ENCODE measurements at places on chromosomes 2 and 18. TPM values are rescaled to one million over a fixed set of nuclear protein-coding genes. Genes with fewer than 3 reads are reported as not detected.

DNA sequence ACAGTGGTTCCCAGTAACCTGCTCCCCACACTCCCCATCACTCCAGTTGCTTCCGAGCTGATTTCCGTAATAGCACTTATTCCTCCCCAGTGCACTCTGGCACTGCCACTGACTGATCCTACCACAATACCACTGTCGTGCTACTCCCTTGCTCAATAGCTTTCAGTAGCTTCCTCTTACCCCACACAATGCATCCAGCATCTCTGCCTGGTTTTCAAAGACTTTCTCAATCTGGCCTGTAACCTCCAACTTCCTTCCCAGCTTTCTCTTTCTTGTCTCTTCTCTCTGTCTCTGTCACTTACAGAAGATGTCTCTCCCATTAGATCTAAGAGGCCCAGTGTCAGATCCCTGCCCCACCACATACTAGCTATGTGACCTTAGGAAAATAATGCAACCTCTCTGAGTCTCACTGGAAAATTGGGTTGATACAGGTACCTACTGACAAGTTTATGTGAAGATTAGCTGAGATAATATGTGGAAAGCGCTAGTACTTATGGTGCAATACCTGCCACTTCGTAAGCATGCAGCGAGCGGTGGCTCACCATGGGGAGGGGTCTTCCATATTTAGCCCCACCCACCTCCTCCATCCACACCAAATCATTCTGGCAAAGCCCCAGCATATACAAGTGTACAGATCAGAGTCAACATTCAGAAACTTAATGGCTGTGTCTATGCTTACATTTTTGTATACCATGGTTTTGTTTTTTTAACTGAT lies 36.7 kb downstream of the SFXN5 start:
- no peak for DNase-seq

DNA sequence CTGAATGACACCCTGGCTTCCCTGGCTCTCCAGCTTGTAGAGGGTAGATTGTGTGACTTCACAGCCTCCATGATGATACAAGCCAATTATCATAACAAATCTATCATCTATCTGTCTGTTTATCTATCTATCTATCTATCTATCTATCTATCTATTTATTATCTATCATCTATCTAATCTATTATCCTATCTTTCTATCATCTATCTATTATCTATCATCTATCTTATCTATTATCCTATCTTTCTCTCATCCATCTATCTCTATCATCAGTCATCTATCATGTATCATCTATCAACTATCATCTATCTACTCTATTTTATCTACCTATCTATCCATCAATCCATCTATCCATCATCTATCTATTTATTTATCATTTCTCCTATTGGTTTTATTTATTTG lies 361.8 kb downstream of the RNF144A start:
- no peak for DNase-seq

Gene PSMA8
- total RNA-seq: not detected

Gene ESCO1
- 8.8 TPM for total RNA-seq

DNA sequence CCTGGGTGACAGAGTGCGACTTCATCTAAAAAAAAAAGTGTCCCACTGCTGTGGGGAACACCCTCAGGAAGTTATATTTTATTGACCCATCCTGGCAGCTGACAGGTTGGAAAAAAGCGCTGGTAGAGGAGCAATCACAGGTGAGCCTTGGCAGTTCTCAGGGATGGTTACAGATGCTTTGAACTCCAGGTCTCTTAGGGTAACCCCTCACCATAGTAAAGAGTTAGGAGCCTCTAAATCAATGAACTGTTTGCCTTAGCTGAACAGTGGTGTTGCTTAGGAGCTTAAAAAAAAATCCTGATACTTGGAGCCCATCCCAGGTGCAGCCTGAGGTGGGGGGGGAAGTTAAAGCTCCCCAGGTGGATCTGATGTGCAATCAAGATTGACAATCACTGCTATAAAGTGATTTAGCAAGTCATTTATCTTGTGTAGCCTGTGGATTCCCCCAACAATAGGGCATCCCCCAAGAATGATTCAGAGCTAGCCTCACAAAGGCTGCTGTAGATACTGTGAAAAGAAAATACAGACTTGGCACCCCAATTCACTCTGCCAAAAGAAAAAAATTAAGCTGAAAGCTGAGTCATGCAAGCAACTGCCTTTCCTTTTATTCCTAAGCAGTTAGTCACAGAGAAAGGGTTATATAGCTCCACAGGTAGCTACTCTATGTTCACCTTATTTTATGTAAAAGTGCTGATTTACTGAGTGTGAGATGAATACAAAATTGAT lies 14.8 kb downstream of the SLC16A14 start:
- DNase-seq: no peak

DNA sequence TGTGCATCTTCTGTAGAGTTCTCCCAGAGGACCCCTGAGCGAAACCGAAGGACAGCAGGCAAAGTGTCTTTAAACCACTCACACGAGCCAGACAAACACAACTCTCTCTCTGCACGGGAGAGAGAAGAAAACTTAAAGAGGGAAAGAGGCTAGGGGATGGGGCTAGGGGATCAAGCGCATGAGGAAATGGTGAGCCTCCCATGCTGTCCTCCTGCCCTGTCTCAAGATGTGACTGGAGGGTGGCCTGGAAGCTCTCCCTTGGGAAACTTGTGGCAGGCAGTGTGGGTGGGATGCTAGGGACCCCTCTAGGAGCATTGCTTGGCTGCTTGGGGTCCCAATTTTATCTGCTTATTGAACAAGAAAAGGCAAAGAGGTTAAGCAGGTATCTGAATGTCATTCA lies 44.5 kb downstream of the CYP26B1 start:
- peak; percentile 32 for DNase-seq

GRCh38 chr2:200525066-200525465 lies 941 bp upstream of the SGO2 start:
- DNase-seq: no peak

DNA sequence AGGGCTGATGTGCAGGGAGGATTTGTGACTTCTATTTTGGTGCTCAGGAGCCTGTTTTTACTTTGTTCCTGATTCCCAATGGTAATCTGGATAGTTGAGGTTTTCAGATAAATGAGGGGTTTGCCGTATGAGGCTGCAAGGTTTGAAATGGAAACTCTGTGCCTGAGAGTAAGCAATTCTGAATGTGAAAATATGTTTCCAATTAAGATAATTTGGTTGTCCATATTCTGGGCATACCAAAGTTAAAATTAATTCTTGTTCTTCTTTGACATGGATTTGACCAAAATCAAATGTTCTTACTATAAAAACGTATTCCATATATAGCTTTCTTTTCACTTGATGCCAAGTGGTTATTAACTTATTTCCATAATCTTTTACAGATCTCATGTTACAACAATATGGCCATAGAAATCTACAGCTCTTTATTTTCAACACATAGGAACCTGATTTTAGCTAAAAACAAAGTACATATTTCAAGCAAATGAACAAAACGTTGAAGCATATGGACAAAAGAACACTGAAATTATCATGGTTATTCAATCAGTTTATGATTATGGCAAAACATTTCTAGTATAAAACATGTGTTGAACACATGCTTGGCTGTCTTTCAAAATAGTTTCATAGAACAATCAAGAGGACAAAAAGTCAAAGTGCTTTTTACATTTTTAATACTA lies 63.4 kb upstream of the ARHGAP28 start:
- no peak for DNase-seq

Gene POU3F3
- 0.79 TPM for total RNA-seq

GRCh38 chr2:230905448-230906421 lies 19.3 kb downstream of the GPR55 start:
- no peak for DNase-seq

- DNase-seq: peak; percentile 90
Measured at GRCh38 chr2:208175069-208175839, 11.9 kb upstream of the CRYGA start.

- no peak for DNase-seq
Measured at GRCh38 chr2:240404174-240404852, 31.1 kb upstream of the GPC1 start.

- DNase-seq: no peak
Measured at GRCh38 chr2:113220970-113221708, 47.4 kb downstream of the PSD4 start.

GRCh38 chr2:240229603-240230235 lies 89.3 kb upstream of the OTOS start:
- no peak for DNase-seq

Gene MYL1
- not detected for total RNA-seq

DNA sequence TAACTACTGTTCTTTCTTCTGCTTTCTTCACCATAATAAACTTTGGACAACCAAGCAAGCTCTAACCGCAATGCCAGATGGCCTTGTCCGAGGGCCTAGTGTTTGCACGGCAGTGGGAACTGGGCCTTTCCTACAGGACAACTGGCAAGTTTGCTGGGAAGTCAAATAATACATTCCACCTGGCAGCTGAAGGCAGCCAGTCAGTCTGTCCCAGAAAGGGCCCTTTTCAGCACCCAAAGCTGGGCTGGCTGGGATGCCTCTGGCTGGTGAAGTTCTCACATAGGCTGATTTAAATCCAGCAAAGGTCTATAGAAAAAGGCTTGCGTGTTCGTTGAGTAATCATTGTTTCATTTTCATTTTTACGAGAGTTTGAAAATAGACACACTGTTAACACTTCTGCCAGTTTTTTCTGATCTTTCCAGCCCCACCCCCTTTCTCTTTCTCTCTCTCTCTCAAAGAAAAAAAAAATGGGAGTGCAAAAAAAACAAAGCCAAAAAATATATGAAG lies 110.0 kb upstream of the EPAS1 start:
- peak; percentile 68 for DNase-seq

- no peak for DNase-seq
Measured at GRCh38 chr2:219445220-219445640, 10.6 kb downstream of the SPEG start.

GRCh38 chr2:120385355-120386127 lies 39.6 kb downstream of the INHBB start:
- no peak for DNase-seq

Gene CELF4
- total RNA-seq: 3.9 TPM

Gene DNER
- total RNA-seq: 28.4 TPM

DNA sequence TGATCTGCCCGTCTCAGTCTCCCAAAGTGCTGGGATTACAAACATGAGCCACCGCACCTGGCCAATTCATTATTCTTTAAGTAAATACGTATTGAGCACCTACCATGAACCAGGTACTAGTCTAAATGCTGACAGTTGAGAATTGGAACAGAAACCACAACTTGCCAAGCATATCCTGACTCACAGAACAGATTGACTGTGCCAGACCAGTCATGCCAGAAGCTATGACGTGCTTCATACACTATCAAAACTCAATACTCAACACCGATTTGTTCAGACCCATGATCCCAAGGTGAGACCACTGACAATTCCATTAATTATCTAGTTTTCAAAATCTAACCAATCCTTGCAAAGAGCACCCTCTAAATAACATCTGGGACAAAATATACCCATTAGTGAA lies 148.6 kb downstream of the B3GNT2 start:
- no peak for DNase-seq

Gene UGT1A5
- total RNA-seq: not detected

Gene RNU2-63P
- total RNA-seq: not detected

Gene GPR45
- not detected for total RNA-seq

Gene YES1
- total RNA-seq: 20.3 TPM

GRCh38 chr18:44502790-44503189 lies 177.9 kb upstream of the SETBP1 start:
- DNase-seq: no peak

- DNase-seq: no peak
Measured at GRCh38 chr2:149739171-149739882, 151.8 kb upstream of the MMADHC start.

DNA sequence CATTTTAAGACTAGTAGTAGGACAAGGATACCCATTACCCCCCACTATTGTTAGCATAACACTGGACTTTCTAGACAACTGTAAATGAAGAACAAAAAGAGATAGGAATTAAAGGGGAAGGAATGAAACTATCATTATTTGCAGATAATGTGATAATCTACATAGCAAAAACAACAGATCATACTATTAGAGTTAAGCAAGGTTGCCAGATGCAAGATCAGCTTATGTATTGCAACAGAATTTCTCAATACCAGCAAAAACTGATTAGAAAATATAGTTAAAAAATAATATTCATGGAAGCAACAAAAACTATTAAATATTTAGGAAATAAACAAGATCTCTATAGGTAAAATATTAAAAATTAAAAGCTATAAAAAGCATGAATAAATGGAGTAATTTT lies 194.4 kb upstream of the SPRED2 start:
- no peak for DNase-seq

DNA sequence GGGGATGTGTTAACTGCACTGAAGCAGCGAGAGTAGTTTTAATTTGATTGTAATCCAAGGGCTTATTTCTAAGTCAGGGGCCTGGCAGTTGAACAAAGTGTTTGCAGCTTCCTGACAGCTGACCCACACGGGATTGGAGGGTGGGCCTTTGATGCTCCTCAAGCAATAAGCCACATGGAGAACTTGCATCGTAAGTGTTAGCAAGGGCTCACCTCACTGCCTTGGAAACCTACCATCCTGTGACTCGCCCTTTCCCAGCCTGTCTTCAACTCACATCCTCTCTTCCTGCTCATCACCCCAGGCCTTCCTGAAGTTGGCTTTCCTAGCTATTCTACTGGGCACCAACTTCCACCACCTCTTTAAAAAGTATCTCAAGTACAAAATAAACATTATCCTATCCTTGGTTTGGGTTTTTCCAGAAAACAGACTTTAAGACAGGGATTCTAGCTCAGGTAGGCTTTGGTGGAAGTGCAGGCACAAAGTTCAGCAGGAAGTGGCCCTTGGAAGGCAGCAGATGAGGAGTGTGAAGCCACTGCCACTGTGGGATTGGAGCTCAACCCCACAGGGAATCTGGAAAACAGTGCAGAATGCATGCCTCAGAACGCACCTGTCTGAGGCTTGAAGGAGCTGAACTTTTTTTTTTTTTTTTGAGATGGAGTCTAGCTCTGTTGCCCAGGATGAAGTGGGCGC lies 31.6 kb downstream of the B3GNT2 start:
- DNase-seq: peak; percentile 28

GRCh38 chr2:113278073-113278741 lies 514 bp downstream of the PAX8 start:
- DNase-seq: no peak

Gene RNF125
- total RNA-seq: 1.7 TPM

DNA sequence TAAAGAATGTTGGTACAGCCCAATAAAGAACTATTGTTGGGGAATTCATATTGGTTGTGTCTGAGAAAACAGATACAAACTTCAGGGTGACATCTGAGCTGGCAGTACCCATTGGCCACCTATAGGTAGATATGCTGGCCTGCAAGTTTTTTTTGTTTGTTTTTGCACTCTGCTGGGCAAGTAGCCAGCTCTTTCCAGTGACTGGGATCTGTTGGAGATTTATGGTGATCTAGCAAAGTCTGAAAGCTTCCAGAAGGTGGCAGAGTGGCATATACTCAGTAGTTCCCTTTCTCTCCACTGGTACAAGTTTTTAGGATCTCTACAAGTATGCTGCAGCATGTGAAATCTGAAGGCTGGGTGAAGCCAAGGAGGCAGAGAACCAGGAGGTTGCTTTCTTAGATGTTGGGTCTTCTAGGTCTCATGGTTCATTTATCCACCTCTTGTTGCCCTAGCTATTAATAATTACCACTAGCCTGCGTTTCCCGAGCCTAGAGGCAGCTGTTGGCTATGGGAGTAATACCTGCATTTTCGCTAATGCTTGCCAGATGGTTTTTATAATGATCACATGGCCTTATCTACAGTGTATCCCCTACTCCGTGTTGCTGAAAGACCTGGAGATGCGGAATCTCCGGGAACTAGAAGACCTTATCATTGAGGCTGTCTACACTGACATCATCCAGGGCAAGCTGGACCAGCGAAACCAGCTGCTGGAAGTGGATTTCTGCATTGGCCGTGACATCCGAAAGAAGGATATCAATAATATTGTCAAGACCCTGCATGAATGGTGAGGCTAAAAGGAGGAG lies 9.5 kb downstream of the COPS7B start:
- no peak for DNase-seq

Gene GLI2
- 3.5 TPM for total RNA-seq

Gene CAPN10
- total RNA-seq: 14.1 TPM

- DNase-seq: no peak
Measured at GRCh38 chr18:52657043-52657805, 317.2 kb downstream of the DCC start.
